Stimulated activated CD4-positive, alpha-beta T cell treated with anti-CD3 and anti-CD28 coated beads, Interleukin-1b, Interleukin-23, amount 100 ng/mL, for 1 hour (primary cell): ENCODE measurements at places on chromosomes 11 and 22.

GRCh38 chr11:75602951-75603350, 40.9 kb downstream of the SERPINH1 start:
- DNase-seq, result no peak

DNA sequence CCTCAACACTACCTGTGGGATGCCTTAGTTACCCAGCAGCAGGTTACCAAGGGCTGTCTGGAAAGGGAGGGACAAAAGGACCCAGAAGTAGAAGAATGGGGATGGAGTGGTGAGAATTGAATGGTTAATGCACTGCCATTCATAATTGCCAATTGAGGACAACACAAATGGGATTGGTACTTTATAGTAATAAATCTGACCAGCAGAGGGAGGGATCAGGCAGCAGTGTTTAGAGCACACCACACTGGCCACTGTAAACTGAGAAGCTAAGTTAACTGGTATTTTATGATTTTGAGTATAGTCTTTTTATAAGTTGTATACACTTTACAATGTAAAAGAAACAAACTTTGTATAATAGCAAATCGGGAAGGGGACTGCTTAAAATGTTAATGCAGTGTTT, 10.7 kb downstream of the TBRG1 start:
- DNase-seq, result no peak

GRCh38 chr11:80365076-80365725, 924.4 kb upstream of the TENM4 start:
- DNase-seq, result no peak

- DNase-seq, result no peak
These were observed 83.9 kb downstream of the ETS1 start for GRCh38 chr11:128503245-128503991.

DNA sequence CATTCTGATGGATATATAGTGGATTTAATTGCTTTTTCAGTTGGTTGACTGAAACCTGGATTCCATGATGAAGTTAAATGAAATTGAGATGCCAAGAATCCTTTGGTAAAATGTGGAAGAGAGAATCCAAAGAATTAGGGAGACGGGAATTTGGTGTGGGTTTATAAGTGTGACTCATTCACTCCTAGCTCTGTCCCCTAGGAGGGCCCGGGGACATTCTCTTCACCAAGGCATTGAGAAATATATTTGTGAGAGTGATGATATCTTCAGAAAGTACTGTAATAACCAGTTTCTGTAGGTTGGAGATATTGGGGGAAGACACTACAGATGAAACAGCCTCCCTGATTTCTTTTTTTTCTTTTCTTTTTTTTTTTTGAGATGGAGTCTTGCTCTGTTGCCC, 13.6 kb upstream of the PHOX2A start:
- DNase-seq, result no peak

DNA sequence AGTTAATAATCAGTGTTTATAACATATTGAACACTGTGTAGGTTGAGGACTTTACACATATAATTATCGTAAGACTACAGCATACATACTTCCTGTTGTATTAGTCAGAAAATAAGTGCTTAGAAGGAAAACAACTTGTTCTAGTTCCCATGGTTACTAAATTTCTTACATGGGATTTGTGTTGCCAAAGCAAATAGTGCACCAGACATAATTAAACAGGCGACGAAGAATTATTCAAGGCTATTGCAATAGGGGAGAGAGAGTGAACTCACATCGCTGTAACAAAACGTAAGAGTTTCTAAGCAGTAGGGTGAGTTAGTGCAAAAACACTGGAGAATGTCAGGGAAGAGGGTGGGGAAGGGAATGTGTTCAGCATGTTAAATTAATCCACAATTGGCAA, 347.8 kb downstream of the CNTN5 start:
- no peak for DNase-seq

DNA sequence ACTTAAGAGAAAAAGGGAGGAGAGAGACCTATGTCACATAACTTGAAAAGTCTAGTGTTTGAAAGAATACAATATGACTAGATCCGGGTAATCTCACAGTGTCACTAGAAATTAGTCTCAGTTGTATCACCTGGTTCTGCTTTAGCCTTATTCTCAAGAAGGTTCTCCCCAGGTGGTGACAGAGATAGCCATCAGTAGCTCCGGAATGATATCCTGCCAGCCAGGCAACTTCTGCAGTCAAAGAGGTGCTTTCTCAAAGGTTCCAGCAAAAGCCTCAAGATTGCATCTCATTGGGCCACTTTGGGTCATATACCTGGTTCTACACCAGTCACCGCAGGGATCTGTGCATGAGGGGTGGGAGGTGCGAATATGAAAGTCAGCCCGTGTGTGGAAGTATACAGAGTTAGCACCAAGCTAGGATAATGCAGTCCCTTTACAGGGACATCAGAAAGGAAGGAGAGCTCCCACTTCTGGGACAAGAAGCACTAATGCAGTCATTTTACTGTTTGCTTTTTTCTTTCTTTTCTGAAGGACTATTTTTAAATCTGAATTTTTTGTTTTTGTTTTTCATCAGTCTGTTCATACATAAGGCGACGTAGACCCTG, 61.1 kb downstream of the CYB5R2 start:
- no peak for DNase-seq
